ENCODE measurements at places on chromosomes 16 and 17. TPM values are rescaled to one million over a fixed set of nuclear protein-coding genes. Genes with fewer than 3 reads are reported as not detected.

The WSCD1 gene
- total RNA-seq: 0.74 TPM

The PHKB gene
- total RNA-seq: 29.5 TPM

The C17orf78 gene
- not detected for total RNA-seq

- DNase-seq: no peak
- no peak overlapping the region for H3K27ac ChIP-seq
These were observed 23.3 kb downstream of the QPRT start for GRCh38 chr16:29702269-29702668.

- no peaks in the 10 kb centered on the region for H3K27me3 ChIP-seq
- no peaks in the 10 kb centered on the region for H3K36me3 ChIP-seq
- no peak for DNase-seq
- no peak overlapping the region for H3K4me3 ChIP-seq
These were observed 141.2 kb downstream of the LAT start for GRCh38 chr16:29126057-29126494.

DNA sequence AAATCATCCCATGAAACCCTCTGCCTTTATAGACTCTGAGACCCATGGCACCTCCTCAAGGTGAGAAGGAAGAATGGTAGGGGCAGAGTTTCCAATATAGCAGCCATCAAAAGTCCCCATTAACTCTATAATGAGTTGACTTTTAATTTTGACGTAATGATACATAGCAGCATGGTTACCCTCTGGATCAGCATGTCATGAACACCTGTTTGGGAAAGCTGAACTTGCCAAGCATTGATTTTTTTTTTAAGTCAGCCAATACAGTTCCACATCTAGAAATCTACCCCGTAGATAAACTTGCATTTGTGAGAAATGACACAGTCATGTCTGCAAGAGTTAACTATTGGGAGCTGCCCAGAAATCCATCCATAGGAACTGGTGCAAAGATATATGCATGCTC, 191.8 kb downstream of the TMEM114 start:
- no peaks in the 10 kb centered on the region for H3K27me3 ChIP-seq
- no peak overlapping the region for H3K27ac ChIP-seq
- no peak for DNase-seq
- H3K4me1 ChIP-seq: no peaks in the 10 kb centered on the region
- H3K4me3 ChIP-seq: no peak overlapping the region

DNA sequence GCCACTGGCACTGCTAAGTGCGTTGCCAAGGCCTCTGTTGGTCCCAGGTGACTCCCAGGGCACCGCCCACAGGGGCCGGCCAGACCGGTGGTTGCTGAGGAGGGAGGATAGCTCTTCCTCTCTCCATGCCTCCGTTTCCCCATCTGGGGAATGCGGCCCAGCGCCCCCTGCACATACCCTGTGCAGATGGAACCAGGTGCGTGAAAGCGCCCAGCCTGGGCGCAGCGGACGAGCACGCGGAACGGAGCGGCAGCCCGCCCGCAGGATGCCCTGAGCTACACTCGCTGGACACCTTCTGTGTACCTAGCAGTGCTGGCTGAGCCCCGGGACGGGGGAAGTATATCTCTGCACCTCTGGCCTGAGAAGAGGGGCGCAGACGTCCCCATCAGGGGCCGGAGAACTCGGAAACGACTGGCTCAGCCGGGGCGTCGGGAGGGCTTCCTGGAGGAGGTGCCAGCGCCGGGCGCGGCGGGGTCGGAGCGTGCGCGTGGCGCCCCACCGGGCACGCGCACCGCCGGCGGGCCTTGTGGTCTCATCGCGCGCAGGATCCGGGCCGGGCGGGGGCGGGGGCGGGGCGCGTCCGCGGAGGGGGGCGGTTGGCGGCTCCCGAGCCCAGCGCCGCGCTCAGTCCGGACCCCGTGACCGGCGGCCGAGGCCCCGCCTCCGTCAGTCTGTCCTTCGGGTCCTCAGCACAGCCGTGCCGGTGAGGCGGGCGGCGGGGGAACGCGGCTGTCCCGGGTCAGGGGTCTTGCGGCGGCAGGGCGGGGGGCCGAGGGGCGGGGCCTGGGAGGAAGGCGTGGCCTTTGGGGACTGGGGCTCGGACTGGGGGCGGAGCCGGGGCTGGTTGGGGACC, at the start of the genes CCDC78 and HAGHL:
TSS of gene CCDC78 (minus strand) at position 6 of the 853 bp plus-strand sequence. CDS start 76 bp downstream, outside the sequence.
TSS of gene HAGHL (plus strand) at position 669 of the 853 bp plus-strand sequence. CDS start 404 bp downstream, outside the sequence.
- H3K4me1 ChIP-seq: peaks cover 13% of the 10 kb centered on the region
- H3K27ac ChIP-seq: peak within 1 kb of the TSS; percentile 88
- DNase-seq: no peak
- H3K36me3 ChIP-seq: no peaks in the 10 kb centered on the region

DNA sequence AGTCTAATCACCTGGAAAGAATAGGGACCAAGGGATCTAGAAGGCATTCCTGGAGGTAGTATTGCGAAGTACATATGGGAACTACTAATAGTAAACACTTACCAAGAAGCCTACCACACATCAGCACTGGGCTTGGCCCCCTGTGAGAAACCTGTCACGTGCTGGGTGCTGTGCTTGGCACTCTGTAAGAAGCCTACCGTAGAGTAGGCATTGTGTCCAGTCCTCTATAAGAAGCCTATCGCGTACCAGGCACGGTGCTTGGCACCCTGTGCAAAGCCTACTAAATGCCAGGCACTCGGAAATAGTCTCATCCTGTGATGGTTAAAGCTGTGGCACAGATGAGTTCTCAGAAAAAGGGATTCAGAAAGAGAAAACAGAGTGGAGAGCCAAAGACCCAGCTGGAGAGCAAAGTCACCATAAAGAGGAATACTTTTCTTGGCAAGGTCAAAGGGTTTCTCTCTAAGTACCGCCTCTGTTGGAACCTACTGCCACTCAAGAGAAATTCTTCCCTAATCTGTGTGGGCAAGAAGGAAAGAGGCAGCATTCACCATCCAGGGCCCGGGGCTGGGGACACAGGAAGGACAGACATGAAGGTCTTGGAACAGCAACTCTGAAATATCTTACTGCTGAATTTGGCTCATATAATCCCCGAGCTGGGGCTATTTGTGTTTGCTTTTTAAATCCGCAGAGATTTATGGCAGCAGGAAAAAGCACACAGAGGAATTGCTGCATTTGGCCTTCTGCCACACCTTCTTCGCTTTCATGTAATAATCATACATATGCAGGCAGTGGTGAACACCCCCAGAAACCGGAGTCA, 81.8 kb downstream of the VAT1L start:
- no peak overlapping the region for H3K4me3 ChIP-seq
- H3K36me3 ChIP-seq: no peaks in the 10 kb centered on the region
- no peaks in the 10 kb centered on the region for H3K27me3 ChIP-seq
- H3K27ac ChIP-seq: no peak overlapping the region
- DNase-seq: no peak

- no peaks in the 10 kb centered on the region for H3K36me3 ChIP-seq
- no peak for DNase-seq
- H3K27me3 ChIP-seq: no peaks in the 10 kb centered on the region
- H3K4me1 ChIP-seq: peaks cover 5% of the 10 kb centered on the region
- no peak overlapping the region for H3K27ac ChIP-seq
These were observed 4.8 kb downstream of the GAA start for GRCh38 chr17:80106176-80106575.

DNA sequence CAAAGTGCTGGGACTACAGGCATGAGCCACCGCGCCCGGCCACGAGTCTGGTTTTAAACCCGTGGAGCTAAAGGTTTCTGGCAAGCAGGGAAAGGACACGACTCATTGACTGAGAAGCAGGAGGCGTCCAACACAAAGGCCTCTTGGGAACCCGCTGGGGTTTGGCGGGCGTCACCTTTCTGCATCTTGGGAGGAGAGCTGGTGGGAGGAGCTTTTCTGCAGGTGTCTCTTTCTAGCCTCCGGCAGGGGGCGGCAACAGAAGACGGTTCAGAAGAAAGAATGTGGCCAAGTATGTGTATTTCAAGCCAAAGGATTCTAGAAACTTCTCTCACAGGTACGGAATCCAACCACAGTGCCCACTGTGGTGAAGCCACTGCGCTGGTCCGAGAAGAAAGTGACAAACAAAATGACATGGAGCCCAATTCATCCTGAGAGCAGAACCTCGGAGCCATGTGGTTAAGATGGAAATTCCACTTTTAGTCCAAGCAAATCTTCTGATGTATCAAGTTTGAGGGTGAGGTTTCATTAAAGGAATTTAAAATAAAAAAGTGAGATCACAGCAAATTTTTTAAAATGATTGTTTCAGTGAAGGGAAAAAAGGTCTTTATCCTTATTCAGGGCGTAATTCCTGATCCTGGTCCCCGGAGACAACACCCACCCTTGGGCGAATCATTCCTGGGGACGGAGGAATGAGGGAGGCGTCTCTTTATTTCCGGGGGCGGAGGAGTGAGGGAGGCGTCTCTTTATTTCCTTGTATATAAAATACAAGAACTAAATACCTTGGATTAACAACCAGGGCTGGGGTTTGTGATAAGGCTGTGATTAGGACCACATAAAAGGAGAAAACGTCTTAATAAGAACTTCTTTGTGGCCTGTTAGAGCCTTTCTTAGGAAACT, 97.6 kb downstream of the MRM3 start:
- no peaks in the 10 kb centered on the region for H3K36me3 ChIP-seq
- H3K27me3 ChIP-seq: no peaks in the 10 kb centered on the region
- peak overlapping the region; percentile 63 for H3K27ac ChIP-seq
- H3K4me1 ChIP-seq: peaks cover 46% of the 10 kb centered on the region
- DNase-seq: peak; percentile 30
- H3K4me3 ChIP-seq: no peak overlapping the region
